Femur (tissue), 1 donor: ENCODE measurements at places on chromosomes 12 and 14.

DNA sequence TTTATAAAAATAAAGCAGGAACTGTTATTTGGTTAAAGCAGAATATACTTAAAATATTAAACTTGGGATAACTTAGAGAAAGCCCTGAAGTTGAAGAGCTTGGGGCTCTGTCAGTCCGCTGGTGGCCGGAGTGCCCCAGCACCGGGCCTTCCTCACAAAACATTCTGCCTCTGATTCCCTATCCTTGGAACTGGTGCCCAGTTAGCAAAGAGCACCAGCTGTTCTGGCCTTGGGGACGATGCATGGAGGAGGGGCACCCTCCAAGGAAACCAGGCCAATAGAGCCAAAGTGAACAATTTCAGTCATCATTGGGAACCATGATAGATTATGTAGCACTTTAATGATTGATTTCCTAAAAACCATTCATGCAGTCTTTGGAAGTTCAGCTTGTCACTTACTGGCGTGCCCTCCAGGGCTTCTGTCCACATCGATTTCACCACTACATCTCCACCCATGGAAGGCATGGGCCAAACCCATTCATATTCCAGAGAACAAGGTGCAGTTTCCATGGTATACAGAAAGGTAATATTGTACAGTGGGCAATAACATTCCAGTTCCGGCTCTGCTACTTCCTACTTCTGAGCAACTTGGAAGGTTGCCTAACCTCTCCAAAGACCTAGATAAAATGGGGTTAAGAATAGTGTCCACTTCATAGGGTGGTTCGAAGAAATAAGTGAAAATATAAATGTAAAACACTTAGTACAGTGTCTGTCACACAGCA, 145.9 kb downstream of the ETV6 start:
- no peak for DNase-seq

GRCh38 chr12:109540526-109541412, 32.5 kb downstream of the MMAB start:
- no peak for DNase-seq

DNA sequence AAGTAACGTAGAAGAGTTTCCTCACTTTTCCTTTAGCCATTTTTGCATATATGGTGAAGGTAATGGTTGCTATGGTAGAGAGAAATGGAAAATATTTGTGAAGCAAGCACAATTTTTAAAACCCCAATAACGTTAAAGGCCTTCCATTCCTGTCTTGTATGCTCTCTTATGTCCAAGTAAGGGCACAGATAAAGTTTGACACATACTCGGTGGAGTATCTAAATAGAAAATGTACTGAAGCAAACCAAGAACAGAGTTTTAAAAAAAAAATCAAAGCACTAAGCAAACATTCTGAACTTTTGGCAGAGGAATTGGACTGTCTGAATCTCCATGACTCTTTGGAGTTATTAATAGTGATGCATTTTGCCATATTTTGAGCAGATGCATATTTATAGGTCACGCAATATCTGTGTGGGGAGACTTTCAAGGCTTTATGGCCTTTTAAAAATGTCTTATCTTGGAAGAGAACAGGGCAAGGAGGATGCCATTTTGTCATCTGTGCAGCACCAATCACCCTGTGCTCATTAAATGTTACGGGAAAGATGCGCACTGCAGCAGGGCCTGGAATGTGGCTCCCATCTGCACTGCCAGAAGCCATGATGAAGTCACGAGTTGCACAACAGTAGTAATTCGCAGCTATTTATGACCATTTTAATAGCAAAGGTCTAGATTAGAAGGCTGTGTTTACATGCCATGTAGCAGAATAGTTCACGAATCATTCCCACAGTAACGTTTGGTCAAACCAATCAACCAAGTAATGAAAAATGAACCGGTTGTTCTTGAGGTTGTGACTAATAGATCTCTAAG, 23.3 kb upstream of the AMIGO2 start:
- DNase-seq, result no peak

- DNase-seq, result peak; percentile 43
These were observed 33.8 kb downstream of the SYT1 start for GRCh38 chr12:78898416-78898815.

GRCh38 chr14:81771651-81772275, 238.1 kb upstream of the SEL1L start:
- no peak for DNase-seq

- no peak for DNase-seq
These were observed 72.8 kb upstream of the ZDHHC17 start for GRCh38 chr12:76690921-76691700.

- DNase-seq, result no peak
These were observed 139.1 kb downstream of the SLC8A3 start for GRCh38 chr14:70049605-70050004.

DNA sequence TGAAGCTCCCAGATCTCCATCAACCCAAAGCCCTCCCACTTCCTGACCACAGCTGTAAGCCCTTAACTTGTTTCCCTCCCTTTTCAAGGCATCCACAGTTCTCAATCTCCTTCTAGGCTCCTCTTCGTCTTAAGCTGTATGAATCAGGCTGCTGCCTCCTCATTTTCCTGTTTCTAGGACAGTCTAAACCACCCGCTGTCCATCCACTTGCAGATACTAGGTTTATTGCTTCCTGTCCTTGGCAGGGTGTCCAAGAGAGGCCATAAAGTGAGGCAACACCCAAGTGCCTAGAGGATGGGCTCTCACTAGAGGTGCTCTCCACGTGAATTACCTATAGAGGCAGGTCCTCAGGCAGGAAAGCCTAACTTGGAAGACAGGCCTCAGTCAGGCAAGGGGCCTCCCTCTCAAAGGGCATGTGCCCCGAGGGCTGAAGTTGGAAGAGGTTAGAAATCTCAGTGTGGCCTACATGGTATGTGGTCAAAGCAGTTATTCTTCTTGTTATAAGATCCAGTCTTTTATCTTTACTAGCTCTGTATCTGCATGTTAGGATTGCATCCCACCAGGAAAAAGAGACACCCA, 8.8 kb upstream of the TMEM106C start:
- DNase-seq, result no peak

DNA sequence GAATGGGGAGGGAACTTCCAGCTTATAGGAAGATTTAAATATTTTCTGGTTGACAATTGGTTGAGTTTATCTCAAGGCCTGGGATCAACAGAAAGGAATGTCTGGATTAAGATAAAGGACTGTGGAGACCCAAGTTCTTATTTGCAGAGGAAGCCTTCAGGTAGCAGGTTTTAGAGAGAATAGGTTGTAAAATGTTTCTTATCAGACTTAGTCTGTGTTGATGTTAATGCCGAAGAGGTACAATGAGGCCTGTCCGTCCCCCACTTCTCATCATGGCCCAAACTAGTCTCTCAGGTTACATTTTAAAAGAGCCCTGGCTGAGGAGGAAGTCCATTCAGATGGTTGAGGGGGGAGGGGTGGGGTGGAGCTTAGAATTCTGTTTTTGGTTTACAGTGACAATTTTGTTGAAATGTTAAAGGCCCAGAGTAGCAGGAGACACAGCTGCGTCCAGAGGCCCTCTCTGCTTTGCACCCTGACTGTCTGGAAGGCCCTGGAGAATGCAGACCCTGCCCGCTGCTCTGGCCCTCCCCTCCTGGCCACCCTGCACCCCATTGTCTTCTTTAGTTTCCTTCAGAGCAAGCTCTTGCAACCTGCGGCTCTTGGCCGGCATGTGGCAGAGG, 672.5 kb upstream of the TMEM132C start:
- DNase-seq, result no peak
